ENCODE measurements at places on chromosomes 6 and 20.

GRCh38 chr6:121730616-121731015 lies 295.2 kb downstream of the GJA1 start:
- no peak for DNase-seq

GRCh38 chr6:169723200-169723909 lies 945 bp downstream of the PHF10 start:
- DNase-seq: peak; percentile 66

- no peak for DNase-seq
Measured at GRCh38 chr6:161001421-161001820, 9.9 kb downstream of the MAP3K4 start.

GRCh38 chr6:107419733-107420132 lies 39.6 kb downstream of the PDSS2 start:
- no peak for DNase-seq

DNA sequence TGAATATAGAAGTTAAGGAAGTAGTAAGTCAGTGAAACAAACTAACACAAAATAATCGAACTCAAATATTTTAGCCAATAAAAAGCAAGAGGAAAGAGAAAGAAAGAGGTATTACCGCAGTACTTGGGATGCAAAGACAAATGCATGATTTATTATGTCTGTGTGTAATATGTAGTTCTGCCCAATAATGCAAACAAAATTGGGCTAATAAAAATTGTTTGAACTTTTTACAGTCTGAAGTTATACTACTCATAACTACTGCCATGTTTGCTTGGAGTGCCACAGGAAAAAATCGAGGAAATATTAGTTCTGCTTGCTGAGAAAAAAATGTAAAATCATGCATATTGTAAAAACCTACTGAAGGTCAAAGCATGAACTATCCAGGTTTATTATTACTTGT lies 360.3 kb upstream of the KCNQ5 start:
- DNase-seq: no peak

- DNase-seq: peak; percentile 83
Measured at GRCh38 chr6:30686009-30686907, at the start of gene PPP1R18. TSS of gene PPP1R18 (minus strand) at chr6:30686645. CDS start at chr6:30686018, 627 bp downstream.

- DNase-seq: no peak
Measured at GRCh38 chr6:10733863-10734262, 11.0 kb downstream of the TMEM14C start.

- DNase-seq: no peak
Measured at GRCh38 chr20:57964011-57964862, 254.4 kb upstream of the PMEPA1 start.

GRCh38 chr6:163092876-163093275 lies 321.6 kb upstream of the QKI start:
- DNase-seq: no peak

DNA sequence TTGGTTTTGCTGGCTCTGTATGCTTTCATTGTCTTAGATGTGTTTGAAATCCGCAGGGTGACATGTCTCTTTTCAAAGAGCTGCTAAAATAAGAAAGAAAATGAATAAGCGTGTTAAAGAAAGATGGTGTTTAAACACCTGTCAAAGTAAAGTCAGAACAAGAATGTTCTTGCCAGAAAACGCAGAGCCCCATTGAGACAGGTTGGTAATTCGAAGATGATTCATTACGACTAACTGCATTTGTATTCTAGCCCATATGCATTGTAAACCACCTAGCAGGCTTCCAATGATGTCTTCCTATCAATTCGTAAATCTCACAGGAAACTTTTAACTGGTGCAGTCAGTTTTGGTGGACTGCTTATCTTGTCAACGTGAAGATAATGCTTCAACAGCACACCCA lies 16.8 kb downstream of the PHACTR2 start:
- peak; percentile 22 for DNase-seq

DNA sequence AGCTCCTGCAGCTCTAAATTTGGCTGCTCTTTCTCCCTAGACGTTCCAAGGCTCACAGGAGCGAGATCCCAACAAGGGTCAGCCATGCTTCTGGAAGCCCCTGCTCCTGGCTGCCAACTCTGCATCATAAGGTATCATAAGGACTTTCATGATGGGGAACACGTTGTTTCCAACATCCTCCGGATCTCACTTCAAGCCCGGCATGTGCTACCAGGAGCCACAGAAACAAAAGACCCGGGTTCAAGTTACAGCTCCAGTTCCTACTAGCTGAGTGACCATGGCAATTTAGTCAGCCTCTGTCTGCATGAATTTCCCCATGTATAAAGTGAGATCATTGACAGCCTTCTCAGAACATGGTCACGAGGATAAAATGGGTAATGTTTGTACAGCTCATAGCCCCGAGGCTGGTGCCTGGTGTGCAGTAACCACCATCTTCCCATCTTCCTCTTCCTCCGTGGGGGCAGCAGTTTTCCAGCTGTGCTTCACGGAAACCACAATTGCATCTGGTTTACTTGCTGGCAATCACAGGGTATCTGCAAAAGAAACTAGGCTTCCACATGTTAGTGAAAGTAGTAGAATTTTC lies 209.0 kb upstream of the ECI2 start:
- DNase-seq: no peak

DNA sequence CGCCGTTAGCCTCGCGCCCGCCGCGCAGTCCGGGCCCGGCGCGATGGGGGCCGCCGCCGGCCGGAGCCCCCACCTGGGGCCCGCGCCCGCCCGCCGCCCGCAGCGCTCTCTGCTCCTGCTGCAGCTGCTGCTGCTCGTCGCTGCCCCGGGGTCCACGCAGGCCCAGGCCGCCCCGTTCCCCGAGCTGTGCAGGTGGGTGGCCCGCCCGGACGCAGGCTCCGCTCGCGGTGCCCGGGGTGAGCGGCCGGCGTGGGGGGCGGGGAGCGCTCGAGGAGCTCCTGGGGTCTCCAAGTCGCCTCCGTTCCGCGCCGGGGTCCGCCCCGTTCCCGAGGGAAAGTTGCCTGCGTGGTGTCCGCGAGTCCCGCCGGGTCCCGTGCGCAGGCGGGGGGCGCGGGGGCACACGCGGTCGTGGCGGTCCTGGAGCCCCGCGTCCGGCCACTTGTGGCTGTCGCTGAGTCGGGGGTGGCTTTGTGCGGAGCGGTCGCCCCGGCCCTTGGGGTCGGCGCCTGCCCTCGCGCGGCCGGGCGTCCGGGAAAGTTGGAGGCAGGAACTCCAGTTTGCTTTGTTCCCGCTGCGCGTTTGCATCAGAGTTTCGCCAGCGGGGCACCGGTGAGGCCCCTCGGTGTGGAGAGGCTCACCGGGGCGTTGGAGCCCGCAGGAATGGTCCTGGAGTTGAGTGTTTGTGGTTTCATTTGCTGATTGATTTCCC lies 476 bp downstream of the IGF2R start:
- no peak for DNase-seq

- no peak for DNase-seq
Measured at GRCh38 chr6:148307405-148307804, 35.2 kb upstream of the SASH1 start.

DNA sequence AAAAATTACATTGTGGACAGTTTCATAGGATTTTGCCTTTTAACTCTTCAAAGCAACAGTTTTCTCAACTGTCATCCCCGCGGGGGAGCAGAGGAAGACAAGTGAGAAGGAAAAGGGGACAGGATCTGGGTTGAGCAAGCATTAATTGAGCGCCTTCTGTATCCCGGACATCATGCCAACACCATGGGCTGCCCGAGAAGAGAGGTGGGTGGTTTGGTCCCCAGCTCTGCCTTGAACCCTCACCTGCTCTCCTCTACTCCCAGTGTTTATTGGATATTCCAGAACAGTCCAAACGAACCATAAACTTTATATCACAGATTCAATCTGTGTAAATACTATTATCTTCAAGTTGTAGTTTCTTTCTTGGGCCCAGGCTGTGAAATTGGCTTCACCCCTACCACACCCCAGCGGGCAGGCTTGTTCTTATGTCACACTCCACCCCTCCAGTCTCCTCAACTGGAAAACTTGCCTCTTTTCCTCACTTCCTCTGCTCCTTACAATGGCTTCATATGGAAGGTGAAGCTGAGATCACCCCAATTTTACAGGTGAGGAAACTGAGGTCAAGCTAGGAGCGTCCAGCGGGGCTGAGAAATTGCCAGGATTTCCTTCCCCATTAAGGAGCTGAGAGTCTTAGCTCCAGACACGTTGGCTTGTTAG lies 6.0 kb downstream of the PCK1 start:
- no peak for DNase-seq

DNA sequence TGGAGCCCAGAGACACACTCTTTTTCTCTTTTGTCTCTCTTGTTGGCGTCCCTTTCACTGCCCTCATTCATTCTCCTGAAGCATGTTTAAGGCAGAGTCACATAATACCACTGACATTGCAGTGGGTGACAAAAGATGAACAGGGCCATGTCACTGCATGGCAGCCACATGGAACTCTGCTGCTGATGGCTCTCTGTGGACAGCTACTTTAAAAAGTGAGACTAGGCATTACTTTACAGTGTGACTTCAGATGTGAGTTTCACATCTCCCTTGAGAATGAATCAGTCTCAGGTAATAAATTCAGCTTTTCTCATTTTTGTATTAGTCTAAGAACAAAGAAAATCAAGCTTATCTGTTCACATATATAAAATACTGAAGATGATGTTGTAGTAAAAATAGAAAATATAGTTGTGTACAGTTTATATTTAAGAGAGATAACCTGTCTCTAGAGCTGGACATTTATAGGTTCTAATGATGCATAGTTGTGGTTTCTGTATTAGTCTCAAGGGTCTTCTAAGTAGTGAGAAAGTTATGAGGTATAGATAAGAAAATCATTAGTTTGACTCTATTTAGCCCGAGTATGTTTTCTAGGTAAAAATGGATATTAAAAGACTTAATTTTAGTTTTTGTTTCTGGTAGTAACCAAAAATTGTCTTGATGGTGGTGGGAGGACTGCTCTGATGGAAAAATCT lies 6.1 kb downstream of the MRS2 start:
- no peak for DNase-seq

DNA sequence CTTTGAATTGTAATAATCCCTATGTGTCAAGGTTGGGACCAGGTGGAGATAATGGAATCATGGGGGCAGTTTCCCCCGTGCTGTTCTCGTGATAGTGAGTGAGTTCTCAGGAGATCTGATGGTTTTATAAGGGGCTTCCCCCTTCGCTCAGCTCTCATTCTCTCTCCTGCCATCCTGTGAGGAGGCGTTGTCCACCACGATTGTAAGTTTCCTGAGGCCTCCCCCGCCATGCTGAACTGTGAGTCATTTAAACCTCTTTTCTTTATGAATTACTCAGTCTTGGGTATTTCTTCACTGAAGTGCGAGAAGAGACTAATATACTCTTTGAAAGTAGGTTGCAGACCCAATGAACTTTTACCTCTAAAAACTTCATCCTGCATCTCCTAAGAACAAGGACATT lies 39.2 kb upstream of the KCNG1 start:
- peak; percentile 83 for DNase-seq

GRCh38 chr6:11592294-11592906 lies 54.9 kb downstream of the TMEM170B start:
- DNase-seq: no peak

DNA sequence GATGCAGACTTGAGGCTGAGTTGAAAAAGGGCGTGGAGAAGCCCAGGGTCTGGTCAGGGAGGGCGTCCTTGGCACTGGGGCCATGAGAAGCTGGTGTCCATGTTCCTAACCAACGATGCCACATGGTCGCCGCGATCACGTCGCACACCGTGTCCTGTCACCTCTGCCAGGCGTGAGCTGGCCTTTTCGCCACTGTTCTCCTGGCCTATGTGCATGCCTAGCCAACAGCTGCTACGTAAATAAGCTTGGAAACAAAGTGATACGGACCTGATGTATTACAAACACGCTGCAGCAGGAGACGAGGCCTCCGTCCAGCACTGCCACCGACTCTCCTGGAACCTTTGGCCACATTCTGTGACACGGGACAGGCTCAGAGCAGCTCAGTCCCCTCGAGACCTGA lies 22.0 kb upstream of the KIF25 start:
- no peak for DNase-seq

- no peak for DNase-seq
Measured at GRCh38 chr6:166587631-166588413, 1.3 kb upstream of the RAMACL start.

- no peak for DNase-seq
Measured at GRCh38 chr6:33429750-33430052, 9.8 kb downstream of the SYNGAP1 start.

- no peak for DNase-seq
Measured at GRCh38 chr6:95578106-95578410, 723 bp downstream of the MANEA start.

DNA sequence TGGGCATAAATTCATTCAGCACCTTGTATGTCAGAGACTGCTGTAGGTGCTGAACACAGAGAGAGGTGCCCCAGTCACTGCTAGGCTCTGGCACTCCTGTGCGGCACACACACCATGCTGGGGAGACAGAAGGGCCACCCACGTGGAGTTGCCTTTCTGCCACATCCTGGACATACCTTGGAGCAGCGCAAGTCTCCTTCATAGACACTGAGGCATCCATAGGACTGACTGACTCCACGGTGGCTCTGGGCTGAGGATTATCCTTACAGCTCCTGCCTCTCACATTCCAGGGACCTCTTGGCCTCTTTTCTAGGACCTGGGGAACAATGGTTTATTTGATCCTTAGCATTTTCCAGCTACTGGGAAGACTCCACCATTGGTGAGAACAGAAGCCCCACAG lies 26.0 kb upstream of the SLC22A23 start:
- no peak for DNase-seq

DNA sequence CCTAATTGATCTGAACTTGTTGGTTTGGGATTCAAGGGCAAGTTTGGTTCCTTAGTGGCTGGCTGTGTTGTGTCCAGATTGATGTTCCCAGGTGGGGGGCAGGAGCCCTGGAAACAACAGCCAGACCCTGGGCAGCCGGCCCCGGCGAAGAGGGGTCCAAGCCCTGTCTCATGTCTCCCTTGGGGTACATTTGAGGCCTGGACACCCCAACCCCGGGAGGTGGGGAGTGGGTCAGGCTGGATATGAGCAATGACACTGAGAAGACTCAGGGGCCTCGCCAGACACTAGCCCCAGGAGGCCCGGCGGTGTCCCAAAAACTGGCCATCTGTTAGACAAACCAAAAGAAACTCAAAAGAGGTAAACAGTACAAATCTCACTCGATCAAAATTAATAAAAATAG lies 79.6 kb downstream of the YTHDF1 start:
- DNase-seq: no peak

DNA sequence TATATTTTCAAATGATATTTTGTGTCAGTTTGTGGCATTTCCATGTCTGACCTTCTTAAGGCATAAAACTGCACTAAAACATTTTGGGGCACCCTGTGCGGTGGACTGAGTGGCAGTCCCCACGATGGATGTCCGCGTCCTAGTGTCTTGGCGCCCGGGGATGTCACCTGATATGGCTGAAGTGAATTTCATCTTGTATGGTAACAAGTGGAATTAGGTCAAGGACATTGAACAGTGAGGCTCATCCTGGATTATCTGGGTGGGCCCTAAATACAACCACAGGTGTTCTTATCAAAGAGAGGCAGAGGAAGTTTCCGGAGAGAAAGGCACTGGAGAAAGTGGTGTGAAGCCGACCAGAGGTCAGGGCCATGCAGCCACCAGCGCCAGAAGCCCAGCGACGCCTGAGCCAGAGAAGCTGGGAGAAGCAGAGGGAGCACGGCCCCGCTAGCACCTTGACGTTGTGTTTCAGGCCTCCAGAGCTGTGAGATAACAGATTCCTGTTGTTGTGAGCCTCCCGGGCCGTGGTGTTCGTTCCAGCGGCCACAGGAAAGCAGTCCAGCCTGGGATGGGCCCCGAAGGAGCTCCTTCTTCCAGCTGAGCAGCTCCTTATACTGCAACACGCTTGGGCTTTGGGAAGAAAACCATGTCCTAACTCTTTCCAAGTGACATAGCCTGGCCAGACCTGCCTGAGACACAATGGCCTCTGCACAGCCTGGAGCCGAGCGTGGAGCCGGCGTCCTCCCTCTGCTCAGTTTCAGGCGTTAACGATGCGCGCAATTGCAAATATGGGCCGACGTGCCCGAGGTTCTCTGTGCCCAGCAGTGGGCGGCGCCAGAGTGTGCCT lies 22.5 kb downstream of the THBS2 start:
- DNase-seq: no peak

All from stimulated activated CD4-positive, alpha-beta T cell treated with anti-CD3 and anti-CD28 coated beads, Interleukin-1b, Interleukin-23, amount 100 ng/mL, for 48 hours (primary cell).